ENCODE measurements at places on chromosomes 5 and 9.

GRCh38 chr9:124471761-124472160 is 21.5 kb downstream of the ADGRD2 start:
- DNase-seq = no peak

DNA sequence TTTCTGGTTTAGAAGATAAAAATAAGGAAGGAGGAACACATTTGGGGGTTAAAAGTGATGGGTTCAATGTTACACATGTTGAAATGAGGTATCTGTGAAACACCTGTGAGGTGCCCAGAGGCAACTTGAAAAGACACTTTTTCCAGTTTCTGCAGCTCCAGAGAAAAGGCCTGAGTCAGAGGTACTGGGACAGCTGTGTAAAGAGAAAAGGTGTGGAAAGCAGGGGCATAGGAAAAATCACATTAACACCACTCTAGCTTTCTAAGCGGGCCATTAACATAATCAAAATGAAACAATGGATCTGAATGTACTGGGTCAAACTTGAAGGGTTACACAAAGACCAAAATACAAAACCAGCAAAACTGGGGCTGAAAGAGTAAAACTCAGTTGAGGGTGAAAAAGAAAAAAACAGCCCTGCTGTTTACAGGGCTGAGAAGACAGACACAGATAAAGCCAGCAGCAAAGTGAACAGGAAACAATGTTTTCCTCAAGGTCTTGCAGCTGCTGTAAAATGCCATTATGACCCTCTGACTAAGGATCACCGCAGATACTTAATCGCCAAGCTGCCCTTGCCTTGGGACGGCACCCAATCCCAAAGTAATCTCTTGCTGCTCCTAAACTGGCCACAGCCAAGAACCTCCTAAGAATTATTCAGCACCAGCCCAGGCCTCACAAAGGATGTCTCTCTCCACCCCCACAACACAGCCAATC is 104.7 kb downstream of the DROSHA start:
- no peak for DNase-seq

GRCh38 chr9:121839726-121840500 is 188.5 kb downstream of the DAB2IP start:
- DNase-seq = no peak

DNA sequence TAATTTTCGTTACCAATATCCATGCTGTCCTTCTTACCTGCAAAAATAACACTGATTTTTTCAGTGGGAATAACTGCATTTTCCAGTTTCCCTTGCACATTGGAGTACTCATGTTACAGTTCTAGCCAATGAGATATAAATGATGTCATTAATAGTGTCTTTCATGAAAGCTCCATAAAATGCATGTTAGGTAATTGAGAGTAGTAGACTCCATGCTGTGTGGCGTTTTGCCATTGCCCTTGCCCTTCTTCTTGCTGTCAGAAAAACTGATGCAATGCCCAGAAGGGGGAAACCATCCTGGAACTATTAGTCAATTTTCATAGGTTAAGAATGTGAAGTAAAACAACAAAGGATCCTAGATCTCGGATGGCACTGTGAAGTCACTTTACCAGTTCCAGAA is 1765.3 kb downstream of the EFNA5 start:
- no peak for DNase-seq

DNA sequence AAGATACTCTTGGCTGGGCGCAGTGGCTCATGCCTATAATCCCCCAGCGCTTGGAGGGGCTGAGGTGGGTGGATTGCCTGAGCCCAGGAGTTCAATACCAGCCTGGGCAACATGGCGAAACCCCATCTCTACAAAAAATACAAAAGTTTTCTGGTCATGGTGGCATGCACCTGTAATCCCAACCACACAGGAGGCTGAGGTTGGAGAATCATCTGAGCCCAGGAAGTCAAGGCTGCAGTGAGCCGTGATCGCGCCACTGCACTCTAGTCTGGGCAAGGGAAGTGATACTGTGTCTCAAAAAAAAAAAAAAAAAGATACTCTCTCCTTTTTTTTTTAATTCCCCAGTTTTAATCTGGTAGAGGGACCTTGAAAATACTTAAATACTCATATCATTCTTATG is 15.0 kb downstream of the ANKRD33B start:
- no peak for DNase-seq

DNA sequence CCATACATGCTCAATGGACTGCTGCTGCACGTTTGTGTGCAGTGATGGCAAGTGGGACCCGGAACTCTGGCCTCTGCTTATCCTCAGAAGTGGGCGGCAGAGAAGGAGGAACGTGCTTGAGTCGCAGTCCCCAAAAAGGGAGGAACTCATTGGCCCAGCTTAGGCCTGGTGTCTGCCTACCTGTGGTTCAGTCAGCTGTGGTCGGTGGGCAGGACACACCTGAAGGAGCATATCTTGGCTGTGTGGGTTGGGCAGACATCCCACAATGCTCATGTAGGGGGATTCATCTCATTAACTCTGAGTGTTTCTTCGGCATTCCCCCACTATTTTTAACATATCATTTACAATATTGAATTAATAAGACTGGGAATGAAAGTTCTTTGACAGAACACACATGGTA is 122.9 kb upstream of the IL12B start:
- no peak for DNase-seq

GRCh38 chr5:16043349-16043965 is 136.1 kb downstream of the MARCHF11 start:
- DNase-seq = no peak

Measured in stimulated activated CD8-positive, alpha-beta memory T cell treated with anti-CD3 and anti-CD28 coated beads, Interleukin-15, amount 100 ng/mL, for 48 hours (primary cell).